Inflammatory macrophage treated with lipopolysaccharide for 4 hours (primary cell): ENCODE measurements at places on chromosomes 11 and 22.

DNA sequence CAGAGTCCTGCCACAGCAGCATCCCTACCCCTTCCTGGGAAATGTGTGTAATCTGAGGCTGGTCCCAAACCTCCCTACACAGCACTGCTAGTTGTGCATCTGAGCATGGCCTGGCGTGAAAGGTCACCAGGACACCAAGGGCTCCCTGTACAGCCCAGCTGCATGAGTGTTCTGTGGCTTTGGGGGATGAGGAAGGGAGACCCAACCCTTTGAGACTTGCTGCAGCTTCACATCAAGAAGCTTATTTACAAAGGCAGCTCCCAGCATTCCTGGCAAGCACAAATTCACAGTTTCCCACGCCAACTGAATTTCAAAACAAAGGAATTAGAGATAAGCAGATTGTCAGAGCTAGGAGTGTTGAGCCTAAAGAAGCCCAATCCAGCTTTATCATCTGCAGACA lies 32.2 kb downstream of the CSNK2A3 start:
- no peak for DNase-seq

DNA sequence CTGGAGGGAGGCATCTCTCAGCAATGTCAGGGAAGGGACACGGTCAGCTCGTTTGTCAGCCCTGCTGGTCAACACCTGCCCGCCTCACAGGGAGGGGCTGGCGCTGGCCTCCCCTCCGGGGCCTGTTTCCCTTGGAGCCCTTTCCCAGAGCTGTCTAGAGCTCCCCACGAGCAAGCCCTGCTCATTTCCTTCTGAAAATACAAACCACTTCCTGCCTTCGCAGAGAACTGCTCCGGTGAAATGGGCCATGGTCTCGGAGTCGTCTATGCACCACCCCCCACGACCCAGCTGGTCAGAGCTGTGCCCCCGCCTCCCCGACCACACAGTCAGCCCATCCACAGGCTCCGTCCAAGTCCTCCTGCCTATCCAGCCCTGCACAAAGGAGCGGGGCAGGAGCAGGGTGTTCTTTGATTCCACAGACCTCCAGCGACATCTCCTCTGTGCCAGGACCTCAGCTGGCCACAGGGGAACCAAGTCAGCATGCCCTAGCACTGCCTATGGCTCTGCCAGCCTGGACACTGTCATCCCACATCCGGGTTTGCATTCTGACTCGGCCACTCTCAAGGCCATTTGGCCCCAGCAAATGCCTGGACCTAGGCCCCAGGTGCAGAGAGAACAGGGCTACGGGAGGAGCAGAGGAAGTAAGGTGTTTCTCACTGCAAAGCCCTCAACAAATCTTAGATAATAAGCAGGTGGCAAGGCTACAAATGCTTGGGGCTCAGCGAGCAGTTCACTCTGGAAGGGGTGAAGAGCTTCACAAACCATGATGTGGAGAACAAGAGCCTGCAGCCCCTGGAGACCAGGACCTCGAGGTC lies 82.1 kb upstream of the WNT11 start:
- DNase-seq, result no peak

DNA sequence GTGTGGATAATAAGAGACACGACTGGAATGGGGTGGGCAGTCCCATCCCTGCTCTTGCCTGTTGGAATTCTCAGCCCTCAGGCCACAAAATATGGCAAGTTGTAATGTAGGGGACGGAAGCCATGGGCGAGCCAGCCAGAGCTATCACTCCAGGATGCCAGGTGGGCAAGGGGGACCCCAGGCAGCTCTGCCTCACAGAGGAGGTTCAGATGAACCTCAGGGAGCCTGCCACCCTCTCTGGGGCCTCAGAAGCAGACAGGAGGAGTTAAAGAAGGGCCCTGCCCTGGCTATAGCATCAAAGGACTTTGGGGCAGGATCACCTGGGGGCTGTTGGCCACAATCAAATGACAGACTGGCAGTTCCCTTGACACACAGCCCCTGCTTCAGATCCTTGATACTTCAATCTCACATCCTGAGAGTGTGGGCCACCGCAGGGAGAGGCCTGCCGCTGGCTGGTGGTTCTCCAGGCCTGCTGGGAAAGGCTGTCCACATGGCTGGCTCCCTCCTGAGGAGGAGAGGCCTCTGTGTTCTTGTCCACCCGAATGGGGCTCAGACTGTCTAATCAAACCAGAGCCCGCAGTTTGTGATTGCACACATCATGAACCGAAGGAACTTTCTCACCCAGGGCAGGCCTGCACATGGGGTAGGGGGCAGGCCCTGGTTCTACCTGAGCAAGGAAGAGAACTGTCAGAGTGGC lies 31.4 kb downstream of the IGLL1 start:
- DNase-seq, result no peak

DNA sequence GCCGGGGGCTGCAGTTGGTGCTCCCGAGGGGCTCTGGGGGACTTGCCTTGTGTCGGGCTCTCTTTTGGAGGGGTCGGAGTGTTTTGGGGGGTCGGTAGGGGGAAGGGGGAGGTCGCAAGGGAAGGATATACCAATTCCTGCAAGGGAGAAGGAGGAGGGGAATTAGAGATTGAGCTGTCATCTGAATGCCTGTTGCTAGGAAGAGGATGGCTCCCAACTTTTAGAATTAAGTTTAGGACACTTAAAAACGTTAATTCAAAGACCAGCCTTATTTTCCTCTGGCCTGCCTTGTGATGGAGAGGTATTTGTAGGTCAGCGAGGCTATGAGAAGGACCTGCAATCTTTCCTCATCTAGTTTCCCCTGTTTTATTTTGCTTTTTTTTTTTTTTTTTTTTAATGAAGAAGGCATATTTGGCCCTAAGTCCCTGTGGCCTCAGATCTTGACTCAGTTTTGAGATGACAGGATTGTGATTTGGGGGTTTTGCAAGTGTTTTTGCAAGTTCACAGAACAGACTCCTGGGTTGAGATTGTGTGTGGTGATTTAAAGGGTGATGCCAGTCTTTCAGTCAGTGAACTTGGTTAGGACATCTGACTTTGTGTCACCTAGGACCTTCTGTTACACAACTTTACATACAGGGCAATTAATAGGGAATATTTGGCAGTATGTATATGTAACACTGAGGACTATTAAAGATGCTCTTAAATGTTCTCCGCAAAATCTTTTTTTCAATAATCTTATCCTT lies 672 bp downstream of the TMEM135 start:
- peak; percentile 62 for DNase-seq

- no peak for DNase-seq
These were observed 121.3 kb downstream of the CSNK2A3 start for GRCh38 chr11:11231763-11232162.

GRCh38 chr11:34330653-34331052 lies 27.2 kb downstream of the ABTB2 start:
- no peak for DNase-seq

DNA sequence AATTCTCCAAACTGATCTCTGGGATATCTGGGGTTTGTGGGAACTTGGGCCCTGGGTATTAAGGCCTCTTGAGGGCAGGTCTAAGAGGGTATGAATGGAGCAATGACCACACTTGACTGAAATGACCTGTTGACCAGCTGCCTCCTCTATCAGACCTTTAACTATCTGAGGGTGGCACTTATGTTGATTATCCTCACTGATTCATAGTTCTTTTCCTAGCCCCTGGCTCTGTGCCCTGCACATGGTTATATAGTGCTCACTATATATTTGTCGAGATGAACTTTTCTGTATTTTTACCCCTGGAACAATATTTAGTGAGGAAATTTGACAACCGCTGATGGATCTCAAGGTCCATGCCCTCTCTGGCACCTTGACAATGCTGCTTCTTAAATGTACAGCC lies 305.5 kb upstream of the PLET1 start:
- no peak for DNase-seq

DNA sequence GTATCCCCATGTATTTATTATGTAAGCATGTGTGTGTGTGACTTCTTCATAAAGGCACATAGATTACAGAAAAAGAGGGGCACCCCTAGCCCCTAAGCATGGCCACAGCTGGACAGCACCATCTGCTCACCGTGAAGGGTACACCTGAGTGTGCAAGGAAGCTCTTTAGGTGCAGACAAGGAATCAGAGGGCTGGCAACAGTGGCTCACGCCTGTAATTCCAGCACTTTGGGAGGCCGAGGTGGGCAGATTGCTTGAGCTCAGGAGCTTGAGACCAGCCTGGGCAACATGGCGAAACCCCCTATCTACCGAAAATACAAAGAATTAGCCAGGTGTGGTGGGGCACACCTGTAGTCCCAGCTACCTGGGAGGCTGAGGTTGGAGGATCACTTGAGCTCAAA lies 56.3 kb downstream of the DGCR2 start:
- DNase-seq, result no peak
